Activated CD4-positive, alpha-beta T cell treated with anti-CD3 and anti-CD28 coated beads for 24 hours (primary cell): ENCODE measurements at places on chromosomes 16 and 17.

DNA sequence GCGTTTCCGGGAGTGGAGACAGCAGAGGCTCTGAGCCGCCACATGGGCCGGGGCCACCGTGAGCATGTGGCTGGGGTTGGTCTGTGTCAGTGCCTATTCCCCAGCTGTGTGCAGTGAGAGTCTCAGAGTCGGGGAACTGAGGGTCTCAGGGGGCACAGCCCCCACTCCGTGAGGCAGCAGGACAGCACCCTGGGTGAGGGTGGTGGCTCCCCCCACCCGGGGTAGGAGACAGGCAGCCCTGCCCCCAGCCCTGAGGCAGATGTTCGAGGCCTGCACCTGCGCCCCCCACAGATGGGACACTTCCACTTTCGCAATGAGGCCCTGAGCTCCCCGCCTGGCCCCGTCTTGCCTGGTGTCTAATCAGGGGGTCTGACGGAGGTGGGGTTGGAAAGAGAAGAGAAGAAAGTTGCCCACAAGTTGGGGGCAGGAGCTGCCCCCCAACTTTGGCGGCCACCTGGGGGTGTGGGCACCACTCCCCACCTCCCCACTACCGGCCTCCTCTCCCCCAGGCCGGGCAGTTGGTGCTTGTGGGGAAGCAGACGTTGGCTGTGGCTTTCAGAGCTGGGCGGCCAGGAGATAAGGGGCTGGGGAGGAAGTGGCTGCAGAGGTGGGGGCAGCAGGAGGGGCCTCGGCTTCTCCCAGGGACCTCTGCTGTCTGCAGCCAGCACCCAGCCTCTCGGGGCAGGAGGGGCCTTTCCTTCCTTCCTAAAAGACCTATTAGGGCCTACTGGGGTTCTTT lies 1.8 kb upstream of the CBFA2T3 start:
- no peak for DNase-seq

GRCh38 chr16:67544844-67545664 lies 16.4 kb downstream of the RIPOR1 start:
- no peak for DNase-seq

- DNase-seq, result no peak
These were observed 494.1 kb downstream of the CDH11 start for GRCh38 chr16:64627781-64628180.

DNA sequence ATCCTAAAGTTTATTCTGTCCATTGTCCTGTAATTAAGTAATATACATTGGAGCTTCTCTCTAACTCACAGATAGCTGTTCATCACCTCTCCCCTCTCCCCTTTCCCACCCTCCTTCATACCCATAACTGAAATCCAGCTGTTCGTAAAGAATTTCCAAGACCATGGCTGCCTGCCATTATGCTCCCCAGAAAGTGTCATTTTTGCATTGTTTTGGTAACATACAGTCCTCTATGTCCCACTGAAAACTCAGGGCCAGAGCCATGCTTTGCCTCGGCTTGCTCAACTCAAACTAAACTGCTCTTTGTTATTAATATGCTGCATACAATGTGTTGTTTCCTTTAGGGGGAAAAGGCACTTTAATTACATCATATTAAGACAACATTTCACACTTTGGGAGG lies 132.0 kb downstream of the MRTFB start:
- no peak for DNase-seq

GRCh38 chr17:64992325-64992802 lies 64.2 kb downstream of the GNA13 start:
- no peak for DNase-seq

- no peak for DNase-seq
These were observed 26.7 kb upstream of the MED13 start for GRCh38 chr17:62091804-62092203.

GRCh38 chr17:42806249-42806648 lies 7.6 kb downstream of the CNTD1 start:
- no peak for DNase-seq

DNA sequence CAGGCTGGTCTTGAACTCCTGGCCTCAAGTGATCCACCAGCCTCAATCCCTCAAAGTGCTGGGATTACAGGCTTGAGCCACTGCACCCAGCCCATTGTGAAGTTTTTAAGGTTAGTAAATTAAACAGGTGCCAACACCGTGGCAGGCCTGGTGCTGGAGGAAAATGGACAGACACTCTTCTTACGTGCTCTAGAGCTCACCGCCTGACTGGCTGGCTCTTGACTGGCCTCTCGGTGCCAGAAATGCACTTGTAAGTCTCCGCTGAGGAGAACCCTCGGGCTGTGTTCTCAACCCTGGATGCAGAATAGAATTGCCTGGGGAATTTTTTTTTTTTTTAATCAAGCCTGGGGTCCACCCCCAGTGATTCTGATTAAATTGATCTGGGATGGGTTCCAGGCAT lies 10.3 kb upstream of the HAS3 start:
- DNase-seq, result no peak

DNA sequence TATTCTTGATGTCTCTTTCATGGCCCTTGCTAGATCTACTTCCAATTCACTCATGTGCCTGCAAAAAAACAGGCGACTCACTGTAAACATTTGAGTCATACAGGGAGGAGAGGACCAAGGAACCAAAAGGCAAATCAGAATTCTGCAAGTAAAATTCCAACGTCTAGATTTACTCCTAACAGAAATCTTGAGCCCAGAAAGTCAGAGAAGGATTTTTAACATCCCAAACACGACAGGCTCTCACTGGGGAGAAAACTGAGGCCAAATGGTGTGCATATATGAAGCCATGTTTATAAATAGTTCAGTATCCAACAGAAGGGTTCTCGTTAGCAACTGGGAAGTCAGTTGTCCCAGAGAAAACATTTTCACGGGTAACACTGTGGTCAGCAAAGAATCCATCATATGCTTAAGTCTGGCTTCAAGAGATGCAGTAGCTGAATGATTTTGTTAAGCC lies 40.1 kb downstream of the LITAF start:
- no peak for DNase-seq

DNA sequence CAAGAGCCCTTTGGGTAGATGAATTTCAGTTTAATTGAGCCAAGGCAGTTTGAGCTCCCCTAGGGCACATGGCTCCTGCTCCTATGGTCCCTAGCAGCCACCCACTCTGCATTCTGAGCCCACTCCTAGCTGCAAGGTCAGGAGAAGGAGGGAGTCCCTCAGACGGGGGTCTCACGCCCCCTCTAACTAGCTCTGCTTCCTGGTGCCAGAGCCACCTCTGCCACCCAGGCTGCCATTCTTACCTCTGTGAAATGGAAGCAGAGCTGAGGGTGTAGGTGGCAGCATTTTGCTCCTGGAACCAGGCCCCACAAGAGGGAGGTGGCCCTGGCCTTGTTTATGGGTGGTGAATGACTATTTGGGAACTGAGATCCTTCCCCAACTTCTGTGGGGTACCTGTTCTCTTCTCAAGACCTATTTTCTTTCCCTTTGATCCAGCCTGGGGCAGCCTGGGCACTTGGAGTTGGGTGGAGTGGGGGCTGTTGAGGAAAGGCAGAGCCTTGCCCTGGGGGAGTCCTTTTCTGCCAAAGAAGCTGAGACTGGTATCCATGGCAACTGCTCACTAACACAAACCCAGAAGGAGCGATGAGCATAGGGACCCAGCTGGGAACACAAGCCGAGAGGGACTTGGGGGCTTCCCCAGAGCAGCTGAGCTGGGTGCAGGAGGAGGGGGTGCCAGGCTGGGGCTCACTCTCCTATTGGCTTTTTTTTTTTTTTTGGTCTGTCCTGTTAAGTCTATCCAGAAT lies 4.8 kb downstream of the SPNS2 start:
- DNase-seq, result no peak

GRCh38 chr17:74427048-74427762 lies 4.7 kb upstream of the GPRC5C start:
- no peak for DNase-seq

DNA sequence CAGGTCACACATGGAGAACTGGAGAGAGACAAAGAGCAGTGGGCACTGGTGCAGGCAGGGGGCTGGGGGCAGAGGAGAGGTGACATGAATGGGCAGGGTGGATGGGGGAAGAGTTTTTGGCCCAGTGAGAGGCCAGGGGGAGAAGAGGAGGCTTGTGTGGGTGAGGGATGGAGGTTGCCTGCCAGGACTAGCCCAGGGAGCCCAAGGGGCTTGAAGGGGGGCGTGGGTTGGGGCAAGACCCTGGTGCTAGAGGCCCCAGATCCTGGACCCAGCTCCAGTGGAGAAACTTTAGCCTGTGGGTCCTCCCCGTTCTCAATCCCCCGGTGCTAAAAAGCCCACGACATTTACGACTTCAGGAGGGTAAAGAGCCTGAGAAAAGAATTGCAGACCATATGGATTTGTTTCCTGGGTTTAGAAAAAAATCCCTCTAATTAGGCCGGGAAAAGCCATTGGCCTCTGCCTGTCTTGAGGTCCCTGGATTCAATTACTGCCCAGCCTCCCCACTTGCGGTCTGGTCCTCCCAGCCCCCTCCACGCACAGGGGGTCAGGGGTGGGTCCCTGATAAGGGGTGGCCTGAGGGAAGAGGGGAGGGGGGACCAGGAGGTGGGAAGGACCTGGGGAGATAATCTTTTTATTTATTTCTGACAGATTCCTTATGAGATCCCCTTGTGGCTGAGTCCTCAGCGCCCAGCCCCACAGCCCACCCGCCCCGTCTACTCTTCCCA lies 33.0 kb downstream of the NGFR start:
- no peak for DNase-seq

GRCh38 chr17:67413388-67413787 lies 36.3 kb downstream of the PITPNC1 start:
- DNase-seq, result no peak

- no peak for DNase-seq
These were observed 18.0 kb upstream of the TRIM37 start for GRCh38 chr17:59124665-59125064.

DNA sequence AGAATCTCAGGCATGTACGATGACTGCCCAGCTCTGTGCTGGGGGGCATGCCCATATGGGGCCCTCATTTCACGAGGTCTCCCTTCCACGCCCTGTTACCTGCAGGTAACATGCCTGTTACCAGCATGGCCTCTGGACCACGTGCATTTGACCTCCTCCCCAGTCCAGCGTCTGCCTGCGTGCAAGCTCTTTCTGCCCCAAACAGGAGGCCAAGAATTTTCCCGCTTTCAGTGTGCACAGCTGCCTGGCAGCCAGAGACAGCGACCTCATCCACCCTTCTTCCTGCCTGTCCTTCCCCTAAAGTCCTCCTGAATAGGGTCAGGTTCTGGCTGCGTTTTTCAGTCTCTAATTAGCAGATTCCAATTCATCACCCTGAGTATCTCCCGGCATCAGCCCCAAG lies 306.5 kb upstream of the ZFHX3 start:
- no peak for DNase-seq
